ENCODE measurements at places on chromosomes 7 and 10.

- no peak for DNase-seq
Observed at GRCh38 chr10:70617798-70618568, 15.4 kb upstream of the PRF1 start.

DNA sequence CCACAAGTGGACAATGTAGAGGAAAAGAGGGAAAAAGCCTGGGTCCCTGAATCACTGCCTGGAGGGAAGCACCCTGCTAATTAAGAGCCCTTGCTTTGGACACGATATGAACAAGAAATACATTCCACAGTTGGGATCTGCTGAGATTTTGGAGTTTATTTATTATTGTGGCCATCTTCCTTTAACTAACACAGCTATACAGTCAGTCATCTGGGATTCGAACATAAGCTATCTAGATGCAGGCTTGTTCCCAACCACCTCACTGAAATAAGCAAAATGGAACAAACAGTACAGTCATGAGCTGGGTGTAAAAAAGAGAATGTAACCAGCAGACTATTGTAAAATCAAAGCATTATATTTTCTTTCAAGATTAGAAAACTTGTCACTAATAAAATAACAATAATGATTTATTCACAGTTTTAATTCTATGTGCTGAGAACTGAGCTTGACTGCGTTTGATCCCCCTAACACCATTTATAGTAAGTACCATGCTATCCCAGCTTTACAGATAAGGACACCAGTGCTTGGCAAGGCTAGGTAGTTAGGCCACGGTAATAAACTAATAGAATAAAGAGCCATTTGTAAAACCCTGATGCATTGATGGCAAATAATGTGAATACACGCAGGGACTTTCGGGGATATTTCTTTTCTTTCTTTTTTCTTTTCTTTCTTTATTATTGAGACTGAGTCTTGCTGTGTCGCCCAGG is 223.8 kb upstream of the KLF6 start:
- no peak for DNase-seq

DNA sequence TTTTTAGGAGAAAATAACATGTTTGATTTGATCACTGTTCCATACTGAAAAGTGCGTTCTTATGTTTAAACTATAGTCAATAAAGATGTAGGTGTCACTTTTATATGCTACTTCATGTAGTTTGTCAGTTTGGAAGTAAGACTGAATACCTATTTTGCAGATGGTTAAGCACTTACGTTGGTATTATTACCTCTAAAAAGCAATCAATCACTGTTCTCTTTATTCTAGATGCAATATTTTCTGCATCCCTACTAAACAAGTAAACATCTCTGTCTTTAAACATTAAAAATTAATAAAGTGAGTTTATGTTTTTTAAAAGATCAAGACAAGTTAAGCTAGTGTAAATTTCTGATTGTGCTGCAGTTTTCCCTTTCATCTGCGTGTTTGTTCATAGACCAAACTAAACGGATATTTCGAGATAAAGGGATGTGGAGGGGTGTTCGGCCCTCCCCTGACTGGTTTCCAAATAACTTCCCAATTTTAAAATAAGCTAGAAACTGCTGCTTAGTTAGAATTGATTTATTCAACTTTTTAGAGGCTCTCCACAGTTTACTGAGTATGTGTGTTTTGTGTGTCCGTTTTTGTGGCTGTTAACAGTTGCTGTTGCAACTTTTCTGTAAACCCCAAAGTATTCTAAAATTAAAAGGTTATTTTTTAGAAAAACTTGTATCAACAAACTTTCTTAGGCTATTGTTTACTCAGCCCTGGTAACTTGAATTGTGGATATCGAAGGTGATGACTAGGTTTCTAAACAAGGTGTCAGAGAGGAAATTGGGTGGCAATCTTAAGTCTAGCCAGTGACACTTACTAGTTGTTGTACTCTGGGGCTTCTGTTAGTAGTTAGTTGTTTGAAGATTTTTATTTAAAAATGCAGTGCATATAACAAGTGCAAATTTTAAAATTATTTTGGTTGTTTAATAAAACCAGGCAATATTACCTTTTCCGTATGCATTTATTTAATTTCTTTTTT is 974 bp downstream of the KIF11 start:
- DNase-seq = no peak

DNA sequence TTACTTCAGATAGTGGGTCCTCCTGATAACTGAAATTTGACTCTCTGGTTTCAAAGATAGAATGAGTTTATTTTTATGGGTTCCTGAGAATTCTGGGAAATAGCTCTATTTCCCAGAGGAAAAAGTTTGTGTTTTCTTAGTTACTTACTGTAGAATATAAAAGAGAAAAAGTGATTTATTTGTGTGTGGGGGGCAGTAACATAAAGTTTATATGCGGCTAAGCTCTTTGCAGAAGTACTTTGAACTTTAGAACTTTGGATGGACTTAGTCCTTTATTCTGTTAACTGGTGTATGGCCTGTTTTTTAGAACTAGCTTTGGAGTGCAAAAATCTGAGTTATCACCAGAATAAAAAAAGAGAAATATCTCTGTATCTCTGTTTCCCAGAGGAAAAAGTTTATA is 157.1 kb downstream of the BBS9 start:
- DNase-seq = no peak

DNA sequence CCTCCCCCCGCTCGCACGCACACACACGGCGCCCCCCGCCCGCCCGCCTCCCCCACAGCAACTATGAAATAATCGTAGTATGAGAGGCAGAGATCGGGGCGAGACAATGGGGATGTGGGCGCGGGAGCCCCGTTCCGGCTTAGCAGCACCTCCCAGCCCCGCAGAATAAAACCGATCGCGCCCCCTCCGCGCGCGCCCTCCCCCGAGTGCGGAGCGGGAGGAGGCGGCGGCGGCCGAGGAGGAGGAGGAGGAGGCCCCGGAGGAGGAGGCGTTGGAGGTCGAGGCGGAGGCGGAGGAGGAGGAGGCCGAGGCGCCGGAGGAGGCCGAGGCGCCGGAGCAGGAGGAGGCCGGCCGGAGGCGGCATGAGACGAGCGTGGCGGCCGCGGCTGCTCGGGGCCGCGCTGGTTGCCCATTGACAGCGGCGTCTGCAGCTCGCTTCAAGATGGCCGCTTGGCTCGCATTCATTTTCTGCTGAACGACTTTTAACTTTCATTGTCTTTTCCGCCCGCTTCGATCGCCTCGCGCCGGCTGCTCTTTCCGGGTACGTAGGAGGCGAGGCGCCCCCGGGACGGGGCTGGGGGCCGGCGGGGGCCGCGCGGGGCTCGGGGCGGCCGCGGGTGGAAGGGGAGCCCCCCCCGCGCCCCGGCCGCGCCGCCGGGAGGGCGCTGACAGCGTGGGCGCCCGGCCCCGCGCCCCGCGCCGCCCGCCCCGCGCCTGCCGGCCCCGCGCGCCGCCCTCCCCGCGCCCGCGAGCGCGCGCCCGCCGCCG is 441 bp downstream of the BMI1 start:
- no peak for DNase-seq

DNA sequence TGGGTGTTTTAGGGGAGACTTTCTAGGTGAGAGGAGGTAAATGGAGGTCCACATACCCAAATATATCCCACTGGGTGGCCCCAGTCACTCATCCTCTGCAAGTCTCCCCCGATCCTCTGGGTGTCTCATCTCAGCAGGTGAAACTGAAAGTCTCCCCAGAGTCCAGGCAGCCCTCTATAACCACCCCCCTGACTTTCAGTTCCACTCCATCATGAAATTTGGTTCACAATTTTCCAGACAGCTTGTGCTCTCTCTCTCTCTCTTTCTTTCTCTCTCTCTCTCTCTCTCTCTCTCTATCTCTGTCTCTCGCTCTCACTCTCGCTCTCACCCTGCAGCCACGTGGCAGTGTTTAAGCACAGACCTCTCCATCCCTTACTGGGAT is 56.7 kb upstream of the ELN start:
- DNase-seq = no peak

Measured in HTR-8/SVneo (cell line).